GM04504 (cell line): ENCODE measurements at places on chromosomes 12 and 14.

GRCh38 chr14:34710006-34710405 is 4.4 kb downstream of the CFL2 start:
- DNase-seq, result no peak

- no peak for DNase-seq
Observed at GRCh38 chr12:25788707-25789442, 169.6 kb upstream of the RASSF8 start.

- no peak for DNase-seq
Observed at GRCh38 chr12:92739113-92739512, 36.3 kb downstream of the PLEKHG7 start.

DNA sequence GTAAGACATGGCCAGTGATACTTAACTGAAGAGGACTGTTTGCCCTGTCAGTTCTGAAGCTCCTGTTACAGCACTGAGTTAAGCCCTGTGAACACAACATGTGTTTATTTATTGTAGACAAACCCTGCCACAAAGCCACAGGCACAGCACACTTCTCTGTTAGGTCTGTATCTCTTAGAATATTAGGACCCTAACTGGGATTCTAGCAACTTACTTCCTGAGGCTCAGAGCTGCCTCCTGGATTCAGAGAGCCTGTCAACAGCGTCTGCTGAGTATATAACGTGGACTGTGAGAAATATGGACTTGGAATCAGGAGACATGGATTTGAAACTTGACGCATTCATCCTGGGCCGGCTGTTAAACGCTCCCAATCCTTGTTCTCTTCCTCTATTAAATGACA is 135.0 kb upstream of the HIF1A start:
- DNase-seq, result no peak

GRCh38 chr12:118120579-118121363 is 15.2 kb upstream of the PEBP1 start:
- peak; percentile 33 for DNase-seq

GRCh38 chr14:65280653-65281052 is 131.9 kb upstream of the FUT8 start:
- no peak for DNase-seq

GRCh38 chr12:103561174-103561573 is 25.9 kb upstream of the STAB2 start:
- DNase-seq, result no peak

DNA sequence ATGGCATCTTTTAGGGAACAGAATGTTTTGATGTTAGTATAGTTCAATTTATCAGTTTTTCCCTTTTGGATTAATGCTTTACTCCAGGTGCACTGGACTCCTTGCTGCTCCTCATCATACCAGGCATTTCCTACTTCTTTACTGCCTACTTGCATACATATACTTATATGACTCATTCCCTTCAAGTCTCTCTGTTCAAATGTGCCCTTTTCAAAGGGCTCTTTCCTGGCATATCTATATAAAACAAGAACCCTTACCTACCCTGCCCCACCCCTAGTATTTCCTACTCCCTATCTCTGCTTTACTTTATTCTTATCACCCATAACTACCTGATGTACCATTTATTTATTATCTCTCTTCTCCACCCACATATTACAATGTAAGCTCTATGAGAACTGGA is 90.6 kb downstream of the CAPZA3 start:
- no peak for DNase-seq

DNA sequence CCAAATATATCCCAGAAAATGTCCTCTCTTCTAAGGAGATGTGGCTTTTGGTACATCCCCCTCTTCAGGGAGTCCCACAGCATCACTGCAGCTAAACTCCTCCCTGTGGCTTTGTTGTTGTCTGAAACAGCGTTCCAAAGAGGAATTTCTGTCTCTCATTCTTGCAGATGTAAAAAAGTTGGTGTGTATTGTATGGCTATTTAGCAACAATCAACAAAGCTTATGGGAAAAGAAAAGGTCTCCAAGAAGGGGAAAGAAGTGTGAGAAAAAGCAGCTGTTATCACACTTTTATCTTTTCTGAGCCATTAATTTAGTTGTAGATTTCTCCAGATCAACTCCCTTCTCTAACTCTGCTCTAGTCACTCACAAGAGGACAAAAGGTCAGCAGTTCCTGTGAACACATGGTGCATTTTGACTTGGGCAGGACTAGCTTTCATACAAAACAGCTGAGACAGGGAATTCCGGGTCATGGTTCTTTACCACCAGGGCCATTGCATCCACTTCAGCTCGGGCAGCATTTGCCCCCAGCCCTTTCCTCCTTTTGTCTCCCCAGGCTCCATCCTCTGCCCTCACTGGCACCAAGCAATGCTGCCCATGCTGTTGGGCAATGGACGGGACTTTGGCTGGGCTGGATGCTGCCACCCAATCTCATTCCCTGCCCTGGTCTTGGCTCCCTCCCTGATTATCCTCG is 184.7 kb downstream of the TMX1 start:
- peak; percentile 32 for DNase-seq

- no peak for DNase-seq
Observed at GRCh38 chr14:35808076-35808637, 938 bp downstream of the RALGAPA1 start.

GRCh38 chr14:37791384-37792036 is 196.1 kb downstream of the TTC6 start:
- DNase-seq, result no peak

GRCh38 chr14:61963926-61964325 is 201.7 kb downstream of the SNAPC1 start:
- DNase-seq, result no peak

GRCh38 chr14:70186900-70187451 is 1.8 kb downstream of the SLC8A3 start:
- no peak for DNase-seq

DNA sequence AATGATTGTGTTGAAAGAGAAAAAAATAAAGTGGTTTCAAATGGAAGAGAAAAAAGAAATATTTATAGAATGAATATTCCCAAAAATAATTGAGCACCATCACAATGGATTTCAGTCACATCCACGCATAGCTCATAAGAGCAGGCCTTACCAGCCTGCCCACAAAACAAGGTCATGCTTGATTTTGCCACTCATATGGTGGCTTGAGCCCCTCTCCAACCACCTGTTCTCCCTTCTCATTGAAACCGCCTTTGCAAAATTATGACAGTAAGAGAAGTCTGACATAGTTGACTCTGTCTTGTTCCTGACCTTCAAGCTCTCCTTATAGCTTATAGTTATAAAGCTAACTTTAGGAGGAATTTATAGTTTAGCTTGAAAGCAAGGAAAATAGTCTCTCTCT is 33.3 kb upstream of the NAP1L1 start:
- DNase-seq, result no peak

- no peak for DNase-seq
Observed at GRCh38 chr14:65040666-65041433, 54.2 kb downstream of the FNTB start.

GRCh38 chr14:103109535-103110441 is 13.5 kb upstream of the TNFAIP2 start:
- no peak for DNase-seq

DNA sequence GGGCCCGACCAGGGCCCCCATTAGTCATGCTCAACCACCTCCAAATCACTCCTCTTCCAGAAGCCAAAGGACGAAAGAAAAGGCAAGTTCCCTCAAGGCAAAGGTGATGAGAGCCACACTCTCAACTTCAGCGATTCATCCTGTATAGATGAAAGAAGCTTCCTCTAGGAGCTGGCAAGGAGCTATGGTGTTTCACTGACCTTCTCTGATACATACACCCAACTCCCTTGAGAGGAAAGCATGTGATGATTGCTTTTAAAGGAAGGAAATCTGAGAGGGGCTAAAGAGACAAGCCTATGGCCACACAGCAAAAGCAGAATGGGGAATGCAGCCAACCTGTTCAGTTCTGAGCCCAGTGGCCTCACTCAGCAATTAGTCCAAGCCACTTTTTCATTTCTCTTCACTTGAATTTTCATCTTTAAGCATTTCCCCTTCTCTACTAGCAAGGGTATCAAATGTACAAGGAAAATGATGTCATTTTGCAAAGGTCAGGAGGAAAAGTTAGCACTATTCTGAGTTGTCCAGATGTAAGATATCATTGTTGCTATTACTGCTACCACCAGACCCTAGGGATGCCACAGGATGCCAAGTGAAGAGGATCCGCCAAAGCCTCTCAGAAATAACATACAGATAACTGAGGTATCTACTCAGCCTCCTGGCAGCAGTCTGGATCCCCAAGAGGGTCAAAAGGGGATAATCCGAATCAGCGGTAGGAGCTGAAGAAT is 82.5 kb downstream of the MAP3K9 start:
- no peak for DNase-seq

GRCh38 chr12:2813214-2814185 is 1.0 kb downstream of the ITFG2 start:
- peak; percentile 47 for DNase-seq

GRCh38 chr14:32786886-32787285 is 151.8 kb upstream of the NPAS3 start:
- no peak for DNase-seq

DNA sequence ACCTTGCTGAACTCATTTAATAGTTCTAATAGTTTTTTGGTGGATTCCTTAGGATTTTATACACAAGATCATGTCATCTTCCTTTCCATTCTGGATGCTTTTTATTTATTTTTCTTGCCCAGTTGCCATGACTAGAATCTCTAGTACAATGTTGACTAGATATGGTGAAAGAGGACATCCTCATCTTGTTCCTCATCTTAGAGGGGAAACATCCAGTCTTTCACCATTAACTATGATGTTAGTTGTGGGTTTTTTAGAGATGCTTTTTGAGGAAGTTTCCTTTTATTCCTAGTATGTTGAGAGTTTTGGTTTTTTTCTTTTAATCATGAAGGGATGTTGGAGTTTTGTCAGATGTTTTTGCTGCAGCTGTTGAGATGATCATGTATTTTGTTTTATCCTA is 8.7 kb downstream of the ANKRD13A start:
- DNase-seq, result no peak

GRCh38 chr14:56810147-56810719 is at the start of gene OTX2:
TSS of gene OTX2 (minus strand) at chr14:56810479. CDS start at chr14:56805456, 5,023 bp downstream.
- DNase-seq, result no peak

- DNase-seq, result no peak
Observed at GRCh38 chr12:101671833-101672232, 25.6 kb upstream of the CHPT1 start.

GRCh38 chr14:84535484-84535883 is 994.5 kb upstream of the FLRT2 start:
- no peak for DNase-seq

- no peak for DNase-seq
Observed at GRCh38 chr12:79715308-79715707, 24.5 kb upstream of the PAWR start.

- no peak for DNase-seq
Observed at GRCh38 chr12:110217996-110218674, 62.9 kb upstream of the ATP2A2 start.

DNA sequence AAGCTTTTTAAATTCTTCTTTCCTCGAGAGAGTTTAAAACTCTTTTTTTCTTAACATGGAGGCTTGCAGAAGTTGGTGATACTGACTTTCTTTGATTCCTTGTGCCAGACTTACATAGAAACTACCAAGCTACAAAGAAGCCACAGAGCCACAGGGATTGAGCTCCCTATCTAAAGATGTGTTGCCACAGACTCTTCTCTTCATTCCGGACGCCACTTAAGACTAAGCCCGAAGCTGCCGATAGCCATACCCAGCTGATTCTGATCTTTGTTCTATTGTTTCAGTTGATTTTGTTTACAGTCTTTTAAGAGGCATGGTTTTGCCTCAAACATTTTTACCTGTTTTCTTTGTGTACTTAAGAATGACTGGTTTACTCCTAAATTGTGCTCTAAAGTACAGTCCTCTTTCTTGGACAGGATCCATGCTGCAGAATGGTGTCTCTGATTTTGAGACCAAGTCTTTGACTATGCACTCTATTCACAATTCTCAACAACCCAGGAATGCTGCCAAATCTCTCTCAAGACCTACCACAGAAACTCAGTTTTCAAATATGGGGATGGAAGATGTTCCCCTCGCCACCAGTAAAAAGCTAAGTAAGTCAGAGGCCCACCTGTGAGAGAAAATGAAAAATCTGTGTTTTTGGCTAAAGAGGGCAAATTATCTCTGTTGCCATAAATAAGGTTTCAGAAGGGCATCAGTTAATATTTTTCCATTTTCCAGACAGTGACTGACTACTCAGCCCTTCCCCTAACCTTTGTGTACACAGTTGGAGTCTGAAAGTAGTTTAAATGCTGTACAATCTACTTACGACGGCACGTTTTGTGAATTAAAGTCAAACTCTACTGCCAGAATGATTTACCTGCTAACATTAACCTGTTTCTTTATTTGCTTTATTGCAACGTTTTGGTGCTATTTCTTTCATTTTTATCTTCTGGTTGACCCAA is 42.1 kb upstream of the KCNH3 start:
- DNase-seq, result no peak

GRCh38 chr14:87869619-87870583 is 123.1 kb downstream of the GALC start:
- DNase-seq, result peak; percentile 64

DNA sequence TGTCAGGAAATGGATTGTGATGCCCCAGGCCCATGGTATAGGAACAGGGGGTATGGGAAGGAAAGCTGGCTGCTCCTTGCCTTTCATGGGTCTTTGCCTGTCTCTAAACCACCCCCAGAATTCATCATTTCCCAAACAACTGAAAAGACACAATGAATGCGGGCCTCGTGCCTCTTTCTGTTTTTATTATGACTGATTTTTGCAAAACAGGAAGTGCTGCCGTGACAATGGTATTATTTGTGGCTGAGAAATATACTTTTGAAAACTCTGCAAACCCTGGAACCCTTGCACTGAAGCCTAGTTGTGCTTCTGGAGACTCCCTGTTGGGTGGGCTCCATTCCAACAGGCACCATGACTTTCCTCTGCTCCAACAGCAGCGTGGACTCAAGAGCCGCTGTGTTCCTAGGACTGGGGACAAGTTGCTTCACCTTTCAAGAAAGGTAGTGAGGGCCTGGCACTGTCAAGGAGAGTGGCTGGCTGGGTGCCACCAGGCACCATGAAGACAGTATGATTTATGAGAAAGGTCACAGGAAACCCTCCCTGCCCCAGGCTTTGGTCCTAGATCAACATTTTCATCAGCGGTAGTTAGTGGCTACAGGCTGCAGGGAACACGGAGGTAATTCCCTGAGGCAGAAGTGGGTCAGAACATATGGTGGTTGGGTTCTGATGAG is 4.8 kb upstream of the DGLUCY start:
- no peak for DNase-seq

- DNase-seq, result no peak
Observed at GRCh38 chr14:99996951-99997571, 68.2 kb upstream of the EVL start.

- no peak for DNase-seq
Observed at GRCh38 chr14:77909911-77910310, 110.0 kb downstream of the ADCK1 start.
